ENCODE measurements at places on chromosomes 13 and 19.

GRCh38 chr13:65064967-65065366, 2165.2 kb downstream of the PCDH9 start:
- no peak for DNase-seq

- peak; percentile 59 for DNase-seq
Measured at GRCh38 chr19:43560687-43561086, 14.6 kb downstream of the XRCC1 start.

DNA sequence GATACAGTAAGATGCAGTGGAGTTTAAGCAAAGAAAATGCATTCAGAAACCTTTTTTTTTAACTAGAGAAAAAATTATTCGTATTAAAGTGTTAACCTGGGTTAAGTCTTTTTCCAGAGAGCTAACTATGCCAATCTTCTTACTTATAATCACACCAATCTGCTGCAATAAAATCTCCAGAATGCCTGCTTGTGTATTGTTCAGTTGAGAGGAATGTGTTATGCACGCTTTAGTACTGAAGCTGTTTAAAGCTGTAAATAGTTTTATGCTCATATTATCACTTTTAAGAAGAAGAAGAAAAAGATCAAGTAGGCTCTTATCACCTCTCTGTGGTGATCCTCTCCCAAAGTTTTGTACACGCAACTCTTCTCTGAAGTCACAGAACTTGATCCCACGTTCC, 528.7 kb downstream of the RFC3 start:
- no peak for DNase-seq

GRCh38 chr13:53351021-53351420, 322.4 kb downstream of the OLFM4 start:
- no peak for DNase-seq

- no peak for DNase-seq
Measured at GRCh38 chr13:33740134-33740538, 77.8 kb upstream of the RFC3 start.

GRCh38 chr19:58380662-58381459, at the start of gene ZNF837:
ZNF837 (minus strand) TSS chr19:58381030; CDS start chr19:58369332, 11,698 bp downstream.
- peak; percentile 100 for DNase-seq
